ENCODE measurements at places on chromosomes 16 and 17. TPM values are rescaled to one million over a fixed set of nuclear protein-coding genes. Genes with fewer than 3 reads are reported as not detected.

NLGN2 gene
- total RNA-seq, result 30.3 TPM

CDK5R1 gene
- total RNA-seq, result 6.2 TPM

KRTAP1-3 gene
- total RNA-seq, result not detected

TBC1D3D gene
- total RNA-seq, result 1.2 TPM

SULT1A1 gene
- 20.9 TPM for total RNA-seq

GRCh38 chr17:49407086-49407485, 7.6 kb downstream of the PHB1 start:
- no peak for DNase-seq

- DNase-seq, result no peak
These were observed 6.7 kb downstream of the RPRML start for GRCh38 chr17:46972346-46972745.

DNA sequence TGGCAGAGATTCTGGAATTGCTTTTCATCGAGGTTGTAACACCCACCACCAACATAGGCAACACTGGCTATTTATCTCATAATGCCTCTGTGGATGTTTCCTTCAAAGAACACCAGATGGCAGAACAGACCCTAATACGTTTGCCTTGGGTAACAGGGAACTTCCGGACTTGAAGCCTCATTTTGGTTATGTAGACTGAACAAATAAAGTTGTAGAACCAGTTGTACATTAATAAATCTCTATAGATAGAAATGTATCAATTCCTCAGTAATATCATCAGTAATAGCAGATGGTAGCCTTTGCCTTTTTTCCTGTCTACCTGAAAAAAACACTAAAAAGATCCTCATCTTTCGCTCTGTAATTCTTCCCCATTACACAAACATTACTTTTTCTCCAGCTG, 25.9 kb upstream of the APOH start:
- DNase-seq, result no peak

DNA sequence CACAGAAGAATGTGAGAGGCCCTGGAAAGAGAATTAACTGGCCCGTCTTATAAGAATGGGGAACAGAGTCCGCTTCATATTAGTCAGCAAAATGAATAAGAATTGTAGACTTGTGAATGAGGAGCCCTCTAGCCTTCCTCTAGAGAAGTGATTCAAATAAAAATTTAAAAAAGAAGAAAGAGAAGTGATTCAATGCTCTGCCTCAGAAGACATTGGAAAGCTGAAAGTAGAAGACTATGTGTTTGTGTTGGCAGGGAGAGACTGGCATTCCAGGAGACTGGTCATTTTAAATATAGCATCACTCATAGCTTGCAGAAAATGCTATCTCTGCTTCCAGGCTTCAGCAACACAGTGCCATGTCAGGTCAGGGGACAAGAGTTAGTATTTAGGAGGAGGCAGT, 190.6 kb upstream of the HS3ST3A1 start:
- DNase-seq, result no peak

DNA sequence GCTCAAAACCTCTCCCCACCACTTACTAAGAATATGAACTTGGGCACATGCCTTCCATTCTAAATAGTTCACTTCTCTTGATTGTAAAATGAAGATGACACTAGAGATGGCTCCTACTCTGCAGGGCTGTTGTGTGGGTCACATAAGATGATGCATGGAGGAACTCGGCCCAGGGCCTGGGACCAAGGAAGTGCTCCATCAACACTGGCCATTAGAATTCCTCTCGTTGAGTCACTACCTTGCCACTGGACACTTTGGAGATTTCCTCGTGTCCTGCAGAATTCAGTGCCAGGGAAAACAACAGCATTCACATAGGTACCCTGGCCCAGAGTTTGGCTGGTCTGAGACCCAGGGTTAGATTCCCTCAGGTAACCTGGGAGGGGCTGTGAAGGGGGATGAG, 18.6 kb downstream of the HNF1B start:
- DNase-seq, result no peak

DNA sequence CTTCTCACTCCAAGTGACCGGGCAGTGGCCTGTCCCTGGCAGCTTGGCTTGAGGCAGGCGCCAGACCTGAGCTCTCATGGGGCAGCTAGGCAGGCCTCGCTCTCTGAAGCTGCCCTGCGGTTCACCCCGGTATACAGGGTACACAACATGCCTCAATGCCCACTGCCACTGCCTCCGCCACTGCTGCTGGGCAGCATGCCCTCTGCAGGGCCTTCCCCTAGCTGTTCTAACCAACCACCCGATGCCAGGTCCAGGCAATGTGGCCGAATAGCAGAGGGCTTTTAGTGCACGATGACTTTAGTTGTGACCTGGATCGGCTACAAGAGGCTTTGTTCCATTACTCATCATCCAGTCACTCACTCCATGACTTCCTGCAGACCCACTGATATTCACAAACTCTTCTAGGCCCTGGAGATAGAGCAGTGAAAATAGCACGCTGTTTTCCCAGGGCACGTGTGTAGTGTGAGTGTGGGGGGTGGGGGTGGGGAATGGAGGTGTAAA, 19.7 kb downstream of the CDC42EP4 start:
- DNase-seq, result no peak

Data from progenitor cell of endocrine pancreas (in vitro differentiated cells).